ENCODE measurements at places on chromosomes 5 and 9.

- DNase-seq: no peak
Measured at GRCh38 chr9:101691657-101692056, 46.8 kb downstream of the GRIN3A start.

- no peak for DNase-seq
Measured at GRCh38 chr9:13721481-13722235, 442.2 kb upstream of the MPDZ start.

DNA sequence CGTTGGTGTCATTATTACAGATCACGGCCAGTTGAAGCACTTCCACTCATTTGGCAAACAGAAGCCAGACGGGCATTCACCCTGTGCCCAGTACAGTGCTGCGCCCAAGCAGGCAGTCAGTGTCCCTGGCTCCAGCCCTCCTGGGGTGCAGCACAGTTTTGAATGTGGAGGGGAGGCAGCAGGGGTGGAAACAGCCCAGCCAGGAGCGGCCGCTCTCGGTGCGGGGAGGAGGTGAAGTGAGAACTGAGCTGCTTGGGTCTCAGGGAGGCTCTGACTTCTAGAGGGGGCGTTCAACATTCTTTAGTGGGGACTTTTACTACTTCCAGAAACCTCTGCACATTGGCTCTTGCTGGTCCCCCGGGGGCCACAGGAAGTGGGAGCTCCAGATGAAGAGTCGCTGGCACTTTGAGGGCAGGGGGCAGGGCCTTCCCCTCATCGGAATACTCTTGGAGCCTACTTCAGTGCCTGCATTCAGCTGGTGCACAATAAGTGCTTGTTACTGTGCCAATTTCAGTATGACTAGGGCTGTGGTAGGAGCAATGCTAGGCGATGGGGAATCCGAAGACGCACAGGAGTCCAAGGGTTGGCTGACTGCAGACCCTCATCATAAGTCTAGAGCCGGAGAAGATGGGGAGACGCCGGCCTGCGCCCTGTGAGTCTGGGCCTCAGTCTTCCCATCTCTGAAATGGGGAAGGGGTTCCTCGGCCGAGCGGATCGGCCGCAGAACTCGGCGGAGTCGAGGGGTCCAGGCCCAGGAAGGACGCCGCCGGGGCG lies 492 bp upstream of the NEK6 start:
- no peak for DNase-seq

DNA sequence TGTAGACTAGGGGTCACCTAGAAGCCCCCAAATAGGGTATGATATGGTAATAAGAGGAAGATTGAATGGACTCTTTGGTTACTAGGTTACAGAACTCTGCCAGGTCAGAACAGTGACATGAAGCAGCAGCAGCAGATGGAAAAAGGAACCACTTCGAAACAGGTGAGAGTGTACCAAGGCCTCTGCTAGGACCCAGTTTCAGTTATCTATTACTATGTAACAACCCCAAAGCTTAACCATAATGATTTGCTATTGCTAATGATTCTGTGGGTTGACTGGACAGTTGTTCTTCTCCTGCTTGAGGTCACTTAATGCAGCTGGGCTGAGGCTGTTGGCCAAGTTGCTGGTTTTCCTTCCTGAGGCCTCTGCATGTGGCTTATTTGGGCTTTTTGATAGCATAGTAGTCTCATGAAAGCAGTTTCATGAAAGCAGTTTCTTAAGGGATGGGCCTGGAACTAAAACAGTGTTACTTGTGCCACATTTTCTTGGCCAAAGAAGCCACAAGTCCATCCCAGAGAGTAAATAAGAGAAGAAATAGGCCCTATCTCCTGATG lies 17.6 kb downstream of the C9orf43 start:
- no peak for DNase-seq

GRCh38 chr5:10507575-10508096 lies 56.2 kb upstream of the ANKRD33B start:
- no peak for DNase-seq

Data from stimulated activated CD8-positive, alpha-beta memory T cell treated with anti-CD3 and anti-CD28 coated beads, Interleukin-7, amount 100 ng/mL, for 48 hours (primary cell).